ENCODE measurements at places on chromosomes 6 and 20.
A peak's percentile ranks its signal among the peaks of the same experiment; 100 is the strongest.

DNA sequence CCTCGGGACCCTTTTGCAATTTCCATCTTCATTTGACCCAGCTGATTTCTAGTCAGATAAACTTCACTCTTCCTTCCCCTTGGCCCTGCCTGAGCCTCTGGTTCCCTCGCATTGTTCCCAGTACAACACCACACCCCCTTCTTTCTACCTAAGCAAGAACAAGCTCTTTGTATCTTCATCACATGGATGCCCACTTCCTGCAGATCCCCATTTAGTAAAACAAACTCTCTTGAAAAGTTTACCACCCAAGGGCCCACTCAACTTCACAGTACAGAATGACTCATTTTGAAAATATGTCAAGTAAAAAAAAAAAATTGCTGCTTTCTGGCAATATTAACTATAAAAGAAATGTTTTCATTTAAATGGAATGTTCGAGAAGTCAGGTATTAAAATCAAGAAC is 5.2 kb downstream of the FAXC start:
- DNase-seq: no peak

DNA sequence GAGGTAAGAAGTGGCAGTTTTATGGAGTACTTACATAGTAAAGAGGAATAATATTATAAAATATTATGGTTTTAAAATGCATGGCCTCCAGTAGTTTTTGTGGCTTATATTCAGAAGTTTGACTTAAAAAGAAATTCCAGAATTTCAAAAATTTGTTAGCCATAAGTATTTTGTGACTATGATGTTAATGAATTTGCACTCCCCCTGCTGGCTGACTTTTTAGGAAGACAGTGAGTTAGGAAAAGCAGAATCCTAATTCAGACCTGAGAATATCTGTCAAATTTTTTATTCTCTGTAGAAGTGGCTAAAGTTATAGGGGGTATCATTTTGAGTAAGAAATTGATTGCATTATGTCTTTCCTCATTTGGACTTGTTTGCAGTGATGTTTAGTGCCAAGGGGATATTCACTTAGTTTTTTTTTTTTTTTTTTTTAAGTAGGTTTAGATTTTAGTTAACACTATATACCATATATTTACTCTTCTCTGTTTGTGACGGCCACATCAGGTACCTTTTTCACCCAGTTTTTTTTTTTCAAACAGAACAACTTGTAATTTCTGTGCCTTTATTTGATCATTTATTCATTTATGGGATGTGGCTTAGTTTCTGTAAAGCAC is 40.8 kb downstream of the ZFAND3 start:
- peak; percentile 35 for DNase-seq

GRCh38 chr6:21856844-21857243 is 263.3 kb downstream of the SOX4 start:
- no peak for DNase-seq

- DNase-seq: no peak
Measured at GRCh38 chr6:121548131-121548530, 112.7 kb downstream of the GJA1 start.

DNA sequence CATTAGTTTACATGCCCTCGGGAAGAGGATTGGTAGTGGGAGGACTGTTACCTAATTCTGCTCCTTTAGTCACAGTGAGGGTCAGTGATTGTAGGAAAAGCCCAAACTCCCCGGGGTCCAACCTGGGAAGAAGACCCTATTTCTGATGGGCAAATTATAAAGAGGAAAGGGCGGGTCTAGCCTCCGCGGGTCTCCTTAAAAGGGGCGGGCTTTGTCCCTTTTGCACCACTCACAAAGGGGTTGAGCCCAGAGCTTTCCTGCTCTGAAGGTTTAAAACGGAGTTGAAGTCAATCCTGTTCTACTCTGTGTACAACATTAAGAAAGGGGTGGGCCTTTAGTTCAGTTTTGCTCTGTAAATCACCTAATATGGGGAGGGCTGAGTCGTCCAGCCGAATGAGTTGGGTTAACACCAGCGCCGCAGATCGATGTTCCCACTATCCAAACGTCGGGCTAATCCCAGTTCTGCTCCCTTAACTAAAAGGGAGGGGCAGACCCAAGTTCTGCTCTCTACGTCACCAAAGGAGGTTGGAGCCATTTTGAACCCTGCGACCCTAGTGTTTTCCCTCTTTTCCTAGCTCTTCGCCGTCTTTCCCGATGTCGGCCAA is 920 bp upstream of the RNF5 start:
- peak; percentile 76 for DNase-seq

DNA sequence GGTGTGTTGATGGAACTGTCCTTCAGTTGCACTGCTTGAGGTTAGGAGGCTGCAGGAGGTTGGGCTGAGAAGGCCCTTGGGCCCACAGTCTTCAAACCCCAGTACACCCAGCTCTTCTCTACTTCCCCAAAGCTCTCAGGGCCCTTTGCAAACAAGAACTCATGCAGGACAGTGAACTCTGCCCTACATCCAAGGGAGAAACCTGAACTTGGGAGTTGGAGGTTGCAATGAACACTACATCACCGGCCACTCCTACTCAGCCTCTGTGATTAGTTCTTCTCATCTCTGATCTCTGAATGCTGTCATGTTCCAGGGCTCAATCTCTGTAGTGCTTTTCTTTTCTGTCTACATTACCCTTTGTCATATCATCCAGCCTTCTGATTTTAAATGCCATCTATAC is 148.5 kb upstream of the PDE7B start:
- DNase-seq: no peak
